Left forelimb (tissue), 1 donor: ENCODE measurements at places on chromosomes 16 and 17.

DNA sequence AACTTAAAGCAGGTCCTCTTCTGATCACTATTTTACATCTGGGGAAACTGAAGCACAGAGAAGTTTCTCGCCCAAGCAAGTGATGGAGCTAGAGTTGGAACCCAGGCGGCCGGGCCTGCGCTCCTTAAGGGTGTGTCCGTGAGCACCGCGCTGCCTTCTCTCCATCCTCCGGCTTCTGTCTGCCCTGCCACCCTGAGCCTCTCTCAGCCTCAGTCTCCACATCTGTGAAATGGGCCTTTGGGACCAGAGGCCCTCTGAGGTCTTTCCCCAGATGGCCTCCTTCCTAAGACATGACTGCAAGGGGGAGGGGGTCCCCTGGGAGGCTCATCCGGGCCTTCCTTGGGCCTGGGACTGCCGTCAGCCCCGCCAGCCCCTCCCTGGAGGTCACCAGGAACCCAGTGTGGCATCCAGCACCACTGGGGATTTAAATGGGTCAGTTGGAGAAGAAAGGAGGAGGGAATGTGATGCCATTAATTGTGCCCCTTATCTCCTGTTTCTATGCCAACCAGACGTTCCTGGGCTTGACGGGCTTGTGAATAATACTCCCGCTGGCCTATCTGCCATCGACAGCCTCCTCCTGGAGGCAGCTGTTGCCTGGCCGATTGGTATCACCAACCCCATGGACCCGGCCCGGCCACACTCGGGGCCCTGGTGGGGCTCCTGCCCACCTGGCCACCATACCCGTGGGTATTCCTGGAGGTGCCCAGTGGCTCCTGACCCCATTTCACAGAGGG is 5.1 kb downstream of the ZFPM1 start:
- no peak for DNase-seq

DNA sequence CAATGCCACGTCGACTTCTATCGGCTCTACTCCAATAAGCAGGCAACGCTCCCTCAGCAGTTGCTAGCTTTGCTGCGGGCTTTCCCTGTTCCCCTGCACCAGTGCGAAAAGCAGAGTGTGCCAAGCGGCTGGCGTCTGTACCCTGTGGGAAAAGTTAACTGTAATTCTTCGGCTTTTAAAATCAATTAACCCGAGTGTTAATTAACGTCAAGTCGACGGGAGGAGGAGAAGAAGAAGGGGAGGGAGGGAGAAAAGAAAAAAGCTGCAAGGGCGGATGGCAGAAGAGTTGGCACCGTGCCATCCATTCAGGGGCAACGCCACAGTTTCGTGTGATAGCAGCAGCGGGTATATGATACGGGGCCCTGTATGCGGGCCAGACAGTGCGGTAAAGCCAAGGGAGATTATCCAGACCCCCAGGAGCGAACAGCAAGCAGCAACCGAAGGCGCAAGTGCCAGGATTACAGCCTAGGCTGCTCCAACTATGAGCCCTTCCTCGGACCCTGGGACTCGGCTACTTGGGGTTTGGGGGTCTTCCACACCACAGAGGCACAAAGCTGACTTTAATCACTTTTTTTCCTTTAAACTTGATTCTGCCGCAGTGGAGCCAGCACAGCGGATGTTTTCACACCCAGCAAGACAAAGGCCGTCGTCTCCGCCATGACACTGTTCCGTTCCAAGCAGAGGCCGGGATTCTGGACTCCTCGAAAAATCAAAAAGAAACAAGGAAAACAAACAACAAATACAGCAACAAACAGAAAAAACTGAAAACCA is 253.8 kb upstream of the PMFBP1 start:
- DNase-seq: no peak

DNA sequence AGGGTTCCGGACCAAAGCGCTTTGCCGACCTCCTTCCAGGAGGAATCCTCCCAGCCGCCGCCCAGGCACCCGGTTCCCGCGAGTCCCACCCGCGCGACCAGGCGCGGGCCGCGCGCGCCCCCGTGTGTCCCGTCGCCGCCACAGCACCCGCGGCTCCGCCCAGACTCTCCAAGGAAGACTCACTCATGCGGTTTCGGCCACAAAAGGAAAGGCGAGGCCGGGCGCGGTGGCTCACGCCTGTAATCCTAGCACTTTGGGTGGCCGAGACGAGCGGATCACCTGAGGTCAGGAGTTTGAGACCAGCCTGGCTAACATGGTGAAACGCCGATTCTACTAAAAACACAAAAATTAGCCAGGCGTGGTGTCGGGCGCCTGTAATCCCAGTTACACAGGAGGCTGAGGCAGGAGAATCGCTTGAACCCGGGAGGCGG is 3.5 kb upstream of the PKMYT1 start:
- peak; percentile 89 for DNase-seq

DNA sequence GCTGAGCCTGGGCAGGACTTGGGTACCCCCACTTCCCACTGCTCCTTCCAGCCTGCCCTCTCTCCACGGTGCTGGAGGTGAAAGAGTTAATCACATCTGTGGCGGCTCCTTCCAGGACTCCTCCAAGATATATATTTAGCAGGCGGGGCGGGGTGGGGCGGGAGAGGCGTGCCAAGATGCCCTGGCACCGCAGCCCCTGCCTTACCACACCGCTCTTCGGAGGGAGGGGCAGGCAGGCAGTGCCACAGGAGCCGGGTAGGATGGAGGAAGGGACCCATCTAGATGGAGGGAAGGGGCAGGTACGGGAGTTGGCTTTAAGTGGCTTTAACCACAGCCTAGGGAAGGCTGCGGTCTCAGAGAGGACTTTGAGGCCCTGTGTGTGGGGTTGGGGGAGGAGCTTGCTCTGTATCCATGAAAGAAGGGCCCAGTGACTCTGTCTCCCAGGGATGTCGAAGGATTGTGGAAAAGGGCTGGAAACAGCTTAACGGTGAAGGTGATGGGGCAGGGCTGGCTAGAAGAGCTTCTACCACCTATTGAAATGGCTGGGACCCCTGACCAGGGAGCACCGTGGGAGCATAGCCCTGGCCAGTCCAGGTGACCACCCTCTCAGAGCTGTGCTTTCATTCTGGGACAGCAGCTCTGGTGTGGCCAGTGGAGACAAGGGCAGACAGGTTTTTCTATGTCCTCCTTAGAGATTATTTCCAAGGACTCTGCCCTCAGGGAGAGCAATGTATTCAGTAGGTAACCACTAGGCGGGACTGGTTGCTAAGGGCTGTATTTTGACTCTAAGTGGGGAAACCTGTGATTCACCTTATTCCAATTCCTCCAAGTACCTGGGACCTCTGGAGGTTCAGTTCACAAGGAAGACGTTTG is 13.0 kb downstream of the GPR142 start:
- DNase-seq: no peak

- no peak for DNase-seq
Measured at GRCh38 chr17:30091121-30091670, 25.4 kb upstream of the NSRP1 start.

DNA sequence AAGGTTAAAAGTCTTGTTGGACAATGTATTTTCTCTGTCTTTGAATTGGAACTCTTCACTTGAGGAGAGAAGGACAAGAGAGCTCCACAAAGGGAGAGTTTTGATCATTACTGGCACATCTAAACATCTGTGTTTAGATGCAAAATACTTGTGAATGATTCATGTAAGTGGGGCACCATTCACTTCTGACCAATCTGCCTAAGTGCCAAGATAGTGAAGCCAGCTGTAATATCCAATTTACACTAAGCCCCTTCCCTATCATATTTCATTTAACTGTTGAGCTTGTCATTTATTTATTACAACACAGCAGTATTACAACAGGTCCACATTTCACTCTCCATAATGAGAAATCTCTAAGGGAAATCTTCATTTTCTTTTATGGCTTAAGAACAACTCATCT is 832.3 kb upstream of the GOT2 start:
- DNase-seq: no peak

DNA sequence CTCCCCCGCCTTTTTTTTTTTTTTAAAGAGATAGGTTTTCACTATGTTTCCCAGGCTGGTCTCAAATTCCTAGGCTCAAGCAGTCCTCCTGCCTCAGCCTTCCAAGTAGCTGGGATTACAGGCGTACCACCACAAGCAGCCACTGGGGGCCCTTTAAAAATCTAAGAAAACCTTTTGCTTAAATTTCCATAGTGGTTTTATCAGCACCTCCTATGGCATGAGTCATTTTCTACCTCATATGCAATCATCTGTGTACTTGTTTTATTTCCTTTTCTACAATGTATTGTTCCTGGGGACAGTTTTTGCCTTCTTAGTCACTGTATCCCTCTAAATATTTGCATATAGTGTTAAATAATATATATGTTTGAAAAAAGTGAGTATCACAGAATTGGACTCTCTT is 29.2 kb downstream of the GNA13 start:
- DNase-seq: no peak

- no peak for DNase-seq
Measured at GRCh38 chr17:8282345-8282744, 6.1 kb upstream of the RANGRF start.

GRCh38 chr17:82883419-82884031 is 43.7 kb upstream of the ZNF750 start:
- DNase-seq: no peak

- peak; percentile 61 for DNase-seq
Measured at GRCh38 chr16:4089811-4090301, 26.4 kb downstream of the ADCY9 start.

GRCh38 chr17:43873091-43873490 is 26.1 kb downstream of the CD300LG start:
- no peak for DNase-seq

DNA sequence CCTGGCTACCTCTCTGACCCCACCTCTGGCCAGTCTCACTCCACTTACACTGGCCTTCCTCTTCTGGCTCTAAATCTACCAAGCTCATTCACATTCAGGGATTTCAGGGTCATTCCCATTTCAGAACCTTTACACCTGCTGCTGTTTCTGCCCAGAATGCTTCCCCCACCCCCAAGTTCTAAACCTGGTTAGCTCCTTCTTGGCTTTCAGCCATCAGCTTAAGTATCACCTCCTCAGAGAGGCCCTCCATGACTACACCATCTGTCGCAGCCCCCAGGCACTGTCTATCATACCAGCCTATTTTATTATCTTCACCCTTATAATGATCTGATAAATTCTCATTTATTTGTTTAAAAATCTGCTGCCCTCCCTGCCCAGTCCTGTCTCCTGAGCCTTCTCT is 23.3 kb upstream of the NGFR start:
- no peak for DNase-seq

GRCh38 chr16:1913327-1914083 is 4.7 kb downstream of the HS3ST6 start:
- DNase-seq: no peak

GRCh38 chr17:74325743-74326379 is at the start of gene KIF19:
Gene KIF19, plus strand, starts transcription at chr17:74326226. Its CDS starts 124 bp downstream, at chr17:74326350.
- DNase-seq: no peak

DNA sequence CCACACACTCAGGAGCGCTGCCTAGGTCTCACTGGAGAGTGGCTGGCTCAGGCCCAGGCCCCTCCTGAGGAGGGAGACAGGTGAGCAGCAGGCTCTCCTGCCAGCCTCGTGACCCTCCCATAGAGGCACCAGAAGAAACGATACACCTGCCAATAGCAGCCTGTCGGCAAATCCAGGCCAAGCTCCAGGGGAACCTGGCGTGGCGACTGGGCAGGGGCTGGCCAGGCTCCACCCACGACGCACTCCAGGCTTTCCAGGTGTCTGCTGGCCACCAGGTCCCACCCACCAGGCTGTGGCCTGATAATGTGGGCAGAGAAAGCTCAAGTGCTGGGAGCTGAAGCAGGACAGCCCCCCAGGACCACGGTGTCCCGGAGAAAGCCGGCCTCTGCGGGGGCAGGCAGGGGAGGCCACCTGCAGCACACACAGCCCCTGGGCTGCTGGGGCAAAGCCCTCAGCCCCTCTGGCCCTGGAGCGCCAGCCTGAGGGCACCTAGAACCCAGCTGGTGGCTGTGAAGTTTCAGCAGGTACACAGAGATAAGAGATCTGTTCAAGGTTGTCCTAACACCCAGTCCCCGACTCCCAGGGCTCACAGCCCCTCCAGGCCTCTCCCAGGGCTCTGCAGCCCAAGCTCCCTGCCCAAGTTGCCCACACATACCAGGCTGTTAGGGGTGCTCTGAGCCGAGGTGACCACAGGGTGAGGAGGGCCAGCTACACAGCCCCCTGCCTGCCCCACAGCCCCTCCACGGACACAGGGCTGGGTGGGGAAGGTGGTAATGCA is 2.4 kb downstream of the PGAP6 start:
- DNase-seq: no peak

DNA sequence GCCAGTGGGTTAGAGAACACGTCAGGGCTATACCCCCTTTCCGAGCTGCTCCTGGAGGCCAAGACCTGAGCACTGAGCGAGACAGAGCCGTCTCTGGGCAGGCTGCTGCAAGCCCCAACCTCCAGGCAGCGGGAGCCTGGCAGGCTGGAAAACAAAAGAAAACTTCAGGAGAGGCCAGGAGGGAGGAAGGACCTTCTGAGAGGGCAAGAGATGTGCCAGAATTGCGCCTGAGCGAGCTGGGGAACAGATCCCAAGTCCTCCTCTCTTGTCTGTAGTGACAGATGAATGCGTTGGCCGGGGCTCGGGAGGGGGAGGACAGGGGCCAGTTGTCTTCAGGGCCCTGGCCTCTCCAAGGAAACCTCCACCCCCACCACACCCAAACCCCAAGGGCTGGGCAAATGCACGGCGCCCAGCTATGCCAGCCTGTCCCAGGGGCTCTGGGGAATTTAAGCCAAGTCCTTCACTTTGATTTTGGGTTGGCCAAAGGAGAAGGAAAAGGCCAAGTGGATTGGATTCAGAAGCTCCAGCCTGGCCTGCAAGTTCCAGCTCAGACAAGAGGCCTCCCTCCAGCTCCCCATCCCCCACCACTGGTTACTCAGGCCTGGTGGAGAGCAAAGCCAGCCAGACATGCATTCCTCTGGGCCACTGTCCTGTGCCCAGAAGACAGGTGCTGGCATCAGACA is 18.1 kb downstream of the SDK2 start:
- no peak for DNase-seq

DNA sequence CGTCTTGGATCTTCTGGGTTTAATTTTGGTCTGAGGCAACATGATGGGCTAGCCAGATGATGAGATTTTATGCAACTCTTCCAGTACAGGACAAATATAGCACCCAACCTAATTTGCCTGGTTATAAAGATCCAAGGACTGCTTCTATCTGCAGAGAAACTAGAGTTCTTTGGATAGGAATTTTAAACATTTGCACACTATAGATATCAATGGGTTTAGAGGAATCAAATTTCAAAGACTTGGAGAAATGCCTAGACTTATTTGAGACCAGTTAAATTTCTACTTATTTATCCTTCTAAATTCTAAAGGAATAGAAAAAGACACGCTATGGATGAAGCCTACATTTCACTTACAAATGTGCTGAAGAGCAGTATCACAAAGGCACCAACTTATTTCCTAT is 12.6 kb downstream of the PMFBP1 start:
- DNase-seq: no peak

GRCh38 chr17:81071761-81072741 is 37.1 kb downstream of the BAIAP2 start:
- no peak for DNase-seq

DNA sequence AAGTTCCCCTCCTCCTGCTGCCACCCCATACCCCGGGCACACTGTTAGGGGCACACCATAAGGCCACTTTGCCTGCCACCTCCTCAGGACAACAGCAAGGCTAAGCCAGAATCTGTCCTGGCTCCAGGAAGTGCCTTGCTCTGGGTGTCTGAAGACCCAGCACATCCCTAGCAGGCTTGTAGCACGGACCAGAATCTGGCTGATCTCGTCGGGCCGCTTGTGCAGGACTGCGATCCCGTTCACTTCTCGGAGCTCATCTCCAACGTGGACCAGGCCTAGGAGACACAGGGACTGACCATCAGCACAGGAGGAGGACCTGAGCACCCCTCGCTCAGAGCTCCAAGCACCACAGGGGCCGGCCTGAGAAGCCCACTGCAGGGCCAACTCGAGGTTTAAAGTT is 7.4 kb downstream of the MPP3 start:
- DNase-seq: no peak

- peak; percentile 95 for DNase-seq
Measured at GRCh38 chr17:40121181-40122135, at the start of gene MSL1. Gene MSL1, plus strand, starts transcription at chr17:40121971. Its CDS starts 642 bp downstream, at chr17:40122613.

GRCh38 chr17:1011138-1011537 is 14.2 kb downstream of the TIMM22 start:
- no peak for DNase-seq
